ENCODE measurements at places on chromosomes 6 and 20.

DNA sequence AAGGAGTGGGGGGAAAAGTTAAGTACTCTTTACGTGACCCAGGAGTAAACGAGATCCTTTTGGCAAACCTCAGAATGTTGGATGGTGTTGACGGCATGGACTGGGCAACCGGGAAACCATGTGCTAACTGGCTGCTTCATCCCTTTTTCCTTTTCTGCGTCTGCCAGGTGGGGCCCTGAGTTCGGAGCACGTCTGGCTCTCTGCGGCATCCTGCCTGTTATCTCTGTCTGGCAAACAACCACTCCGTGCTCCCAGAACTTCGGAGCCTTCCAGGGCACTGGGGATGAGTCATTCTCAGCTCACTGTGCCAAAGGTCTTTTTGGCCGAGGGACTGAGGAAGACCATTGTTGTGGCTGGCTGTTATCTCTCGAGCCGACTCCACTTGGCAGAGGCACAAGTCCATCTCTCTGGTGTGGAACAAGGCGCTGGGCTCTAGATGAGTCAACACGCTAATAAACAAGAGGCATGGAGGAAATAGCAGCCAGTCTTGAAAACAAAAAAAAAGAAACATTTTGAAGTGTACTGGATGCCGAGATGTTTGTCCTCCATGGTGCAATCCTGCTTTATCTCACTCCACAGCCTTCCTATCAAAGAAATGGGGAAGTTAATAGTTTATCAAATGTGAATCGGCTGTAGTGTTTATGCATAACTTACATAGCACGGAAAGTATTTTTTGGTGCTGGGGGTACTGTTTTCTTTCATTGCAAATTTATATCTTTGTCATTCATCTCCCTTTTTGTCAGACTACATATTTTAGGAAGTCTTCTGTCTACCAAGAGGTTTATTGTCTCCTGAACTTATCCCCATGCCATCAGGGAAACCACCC is 64.6 kb upstream of the TXNDC5 start:
- no peak for DNase-seq

GRCh38 chr20:51710361-51710894 is 57.8 kb downstream of the ATP9A start:
- no peak for DNase-seq

DNA sequence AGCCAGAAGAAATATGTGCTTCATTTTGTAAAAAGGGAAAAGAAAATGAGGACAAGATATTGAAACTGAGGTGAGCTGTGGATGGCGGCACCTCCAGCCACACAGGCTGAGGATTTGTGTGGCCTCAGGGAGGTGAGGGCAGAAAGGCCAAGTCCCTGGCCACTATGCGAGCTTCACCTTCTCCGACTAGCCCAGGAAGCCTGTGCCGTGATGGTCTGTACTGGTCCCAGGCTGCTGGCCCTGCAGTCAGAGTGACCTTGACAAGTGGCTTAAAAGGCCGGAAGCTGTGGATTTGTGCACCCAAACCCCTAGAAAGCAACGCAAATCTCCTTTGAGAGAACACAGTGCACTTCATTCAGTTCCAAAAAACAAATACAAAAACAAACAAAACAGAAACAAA is 48.1 kb downstream of the WDR27 start:
- DNase-seq, result no peak

DNA sequence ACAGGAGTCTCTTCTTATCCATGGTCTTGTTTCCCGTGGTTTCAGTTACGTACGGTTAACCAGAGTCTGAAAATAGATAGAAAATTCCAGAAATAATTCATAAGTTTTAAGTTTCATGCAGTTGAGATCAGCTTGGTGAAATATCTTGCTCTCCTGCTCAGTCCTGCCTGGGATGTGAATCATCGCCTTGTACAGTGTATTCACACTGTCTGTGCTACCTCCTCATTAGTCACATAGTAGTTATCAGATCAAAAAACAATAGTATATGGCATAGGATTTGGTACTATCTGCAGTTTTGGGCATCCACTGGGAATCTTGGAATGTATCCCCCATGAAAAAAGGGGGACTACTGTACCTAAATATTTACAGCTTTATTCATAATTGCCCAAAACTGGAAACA is 22.7 kb upstream of the MOCS1 start:
- no peak for DNase-seq

DNA sequence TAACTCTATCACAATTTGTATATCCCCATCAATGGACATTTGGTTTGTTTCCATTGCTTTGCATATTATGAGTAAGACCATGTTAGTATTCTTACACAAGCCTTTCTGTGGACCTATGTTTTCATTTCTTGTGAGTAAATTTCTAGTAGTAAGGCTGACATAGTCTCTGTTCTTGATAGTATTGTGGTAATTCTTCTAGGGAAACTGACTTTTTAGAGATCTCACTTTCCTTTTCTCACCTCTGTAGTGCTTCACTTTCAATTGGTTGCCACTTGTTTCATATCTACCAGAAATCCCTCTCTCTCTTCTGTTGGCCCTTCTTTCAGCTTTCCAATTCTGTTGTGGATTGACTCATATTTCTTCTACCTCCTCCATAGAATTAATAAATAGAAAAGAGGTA is 8.5 kb downstream of the ISM1 start:
- DNase-seq, result peak; percentile 43

- DNase-seq, result peak; percentile 64
These were observed 106.9 kb downstream of the IPCEF1 start for GRCh38 chr6:154249499-154250298.

- DNase-seq, result no peak
These were observed 36.8 kb downstream of the MOXD1 start for GRCh38 chr6:132364306-132365074.

- no peak for DNase-seq
These were observed 608.4 kb downstream of the EPHA7 start for GRCh38 chr6:92810913-92811312.

DNA sequence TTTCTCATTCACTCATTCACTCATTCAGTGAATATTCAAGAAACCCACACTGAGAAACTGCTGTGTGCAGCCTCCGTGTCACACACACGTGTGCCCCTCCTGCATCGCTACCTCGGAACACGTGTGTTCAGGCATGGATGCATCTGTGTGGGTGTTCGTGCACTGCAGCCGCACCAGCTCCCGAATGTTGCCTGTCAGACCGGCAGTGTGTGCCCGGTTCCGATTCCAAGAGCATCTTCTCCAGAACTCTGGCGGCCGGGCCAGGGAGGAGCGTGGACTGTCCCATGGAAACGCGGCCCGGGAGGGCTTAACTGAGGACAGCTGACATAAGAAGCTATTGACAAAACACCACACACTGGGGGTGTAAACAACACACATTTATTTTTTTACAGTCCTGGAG is 216.0 kb downstream of the DLL1 start:
- no peak for DNase-seq

GRCh38 chr6:73506246-73506645 is 14.6 kb downstream of the EEF1A1 start:
- no peak for DNase-seq

- no peak for DNase-seq
These were observed 43.5 kb downstream of the FOXA2 start for GRCh38 chr20:22540832-22541231.
